ENCODE measurements at places on chromosomes 11 and 22. TPM values are rescaled to one million over a fixed set of nuclear protein-coding genes. Genes with fewer than 3 reads are reported as not detected.

CD3G gene
- not detected for total RNA-seq

HTR3A gene
- not detected for total RNA-seq

TSPAN18 gene
- total RNA-seq, result 0.64 TPM

FAM227A gene
- 1.9 TPM for total RNA-seq

SYT13 gene
- total RNA-seq, result not detected

RASGRP2 gene
- 12.5 TPM for total RNA-seq

NELL1 gene
- total RNA-seq, result not detected

PTPRCAP gene
- 0.32 TPM for total RNA-seq

CCDC87 gene
- 0.64 TPM for total RNA-seq

CNIH2 gene
- 0.43 TPM for total RNA-seq
